NCI-H2107 (cell line): ENCODE measurements at places on chromosomes 1 and 21.

DNA sequence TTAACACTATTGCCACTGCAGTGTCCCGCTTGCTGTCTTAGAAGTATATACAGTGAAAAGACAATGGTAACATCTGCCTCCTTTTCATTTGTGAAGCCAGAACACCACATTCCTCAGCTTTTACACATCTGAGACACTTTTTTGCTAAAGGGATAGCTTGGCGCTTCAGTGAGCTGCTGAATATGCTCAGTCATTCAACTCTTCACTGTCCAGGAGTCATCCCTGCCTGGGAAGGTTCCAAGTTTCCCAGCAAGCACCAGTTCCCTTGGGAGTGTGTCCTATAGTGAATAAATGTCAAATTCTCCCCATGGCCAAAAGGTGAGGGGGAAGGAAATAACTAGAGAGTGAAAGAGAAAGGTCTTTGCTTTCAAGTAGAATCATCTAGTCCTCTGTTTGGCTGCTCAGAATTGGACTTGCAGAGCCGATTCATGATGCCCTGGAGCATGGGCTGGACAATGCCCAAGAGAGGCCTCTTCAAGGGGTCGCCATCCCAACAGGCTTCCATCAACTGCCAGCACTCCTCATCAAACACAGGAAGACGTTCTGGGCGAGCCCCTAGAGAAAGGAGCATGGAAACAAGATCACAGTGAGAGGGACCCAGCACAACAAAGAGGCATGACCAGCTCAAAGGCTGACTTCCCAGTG is 25.5 kb upstream of the RBBP5 start:
- no peak for DNase-seq

DNA sequence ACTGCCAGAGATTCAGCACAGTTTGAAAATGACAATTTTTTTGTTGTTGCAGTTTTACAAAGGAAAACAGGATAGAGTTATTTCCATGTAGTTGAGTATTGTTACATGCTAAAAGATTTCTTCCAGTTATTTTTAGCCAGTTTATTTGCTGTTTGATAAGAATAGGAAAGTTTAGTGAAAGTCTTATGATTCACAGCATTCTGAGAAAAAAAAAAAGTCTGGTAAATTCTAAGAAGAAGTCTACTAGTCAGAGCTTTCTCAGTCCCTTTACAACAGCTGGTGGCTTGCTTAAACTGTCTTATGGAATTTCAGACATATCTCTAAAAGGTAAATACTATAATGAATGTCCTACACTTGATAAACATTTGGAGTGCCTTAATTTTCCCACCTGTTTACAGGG is 341.7 kb downstream of the DSCAM start:
- DNase-seq: no peak

GRCh38 chr1:47658161-47658920 is 220.5 kb downstream of the FOXD2 start:
- DNase-seq: no peak

DNA sequence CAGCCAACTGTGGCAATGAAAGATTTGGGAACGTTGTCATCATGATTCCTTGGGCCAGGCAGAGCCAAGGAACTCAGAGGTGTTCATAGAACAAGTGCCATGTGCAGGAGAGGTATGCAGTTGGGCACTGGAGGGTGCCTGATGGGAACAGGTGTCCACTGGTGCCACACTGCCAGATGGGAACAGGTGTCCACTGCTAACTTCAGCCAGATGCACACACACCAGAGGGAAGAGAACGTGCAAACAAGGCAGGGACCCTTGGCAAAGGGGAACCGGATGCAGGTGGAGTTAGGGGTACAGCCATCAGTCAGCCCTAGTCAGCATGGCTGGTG is 13.5 kb downstream of the OLFML2B start:
- no peak for DNase-seq

GRCh38 chr1:31095298-31095981 is 29.9 kb upstream of the PUM1 start:
- DNase-seq: no peak

- DNase-seq: peak; percentile 33
Measured at GRCh38 chr21:36454093-36454531, 25.8 kb downstream of the CLDN14 start.

DNA sequence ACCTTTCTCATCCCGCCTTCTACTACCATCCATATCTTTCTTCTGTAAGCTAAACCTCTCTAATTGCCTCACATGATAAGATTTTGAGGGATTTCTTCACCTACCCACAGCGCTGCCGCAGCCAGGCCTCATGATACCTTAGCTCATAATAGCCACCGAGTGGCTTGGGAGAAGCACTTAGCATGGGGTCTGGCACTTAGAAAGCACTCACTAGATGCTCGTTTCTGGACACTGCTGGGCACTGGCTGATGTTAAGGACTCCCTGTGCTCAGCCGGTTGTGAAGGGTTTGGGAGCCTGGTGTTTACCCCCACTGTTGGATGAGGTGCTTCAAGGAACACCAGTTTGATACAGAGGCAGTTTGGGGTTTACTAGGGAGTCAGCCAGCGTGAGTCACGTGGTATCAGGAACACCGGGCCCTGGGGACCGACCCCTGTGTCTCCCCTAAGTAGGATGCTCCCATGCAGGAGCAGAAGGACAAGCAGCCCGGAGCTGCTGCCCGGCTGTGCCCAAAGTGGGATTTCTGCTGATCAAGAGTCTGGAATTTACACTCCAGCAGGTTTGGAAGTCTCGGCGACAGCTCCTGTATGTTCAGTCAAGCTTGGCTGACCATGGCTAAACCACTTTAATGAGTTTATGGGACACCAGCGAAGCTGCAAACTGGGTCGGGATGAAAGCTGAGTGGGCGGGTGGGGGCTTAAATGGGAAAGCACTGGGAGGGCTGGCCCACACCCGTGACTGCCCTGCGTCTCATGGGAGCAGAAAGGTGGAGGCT is 63.3 kb downstream of the GALNT2 start:
- DNase-seq: peak; percentile 35

GRCh38 chr1:78839704-78840277 is 166.7 kb downstream of the ADGRL4 start:
- DNase-seq: peak; percentile 51

DNA sequence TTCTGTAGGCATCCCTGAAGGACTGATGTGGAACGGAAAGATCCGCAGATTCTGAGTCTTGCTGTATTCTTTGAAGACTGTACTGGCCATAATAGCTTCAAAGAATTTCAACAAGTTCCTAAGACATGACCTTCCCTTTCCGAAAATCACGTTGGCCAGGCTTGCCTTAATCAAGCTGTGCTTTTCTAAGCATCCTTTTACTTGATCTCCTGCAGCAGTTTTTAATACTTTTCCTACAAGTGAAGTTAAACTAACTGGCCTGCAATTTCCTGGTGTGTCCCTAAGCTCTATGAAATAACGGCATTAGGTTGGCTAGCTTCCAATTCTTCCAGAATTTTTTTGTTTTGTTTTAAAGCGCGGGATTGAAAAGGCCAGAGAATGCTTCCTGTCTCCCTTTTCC is 40.3 kb downstream of the SPAG17 start:
- DNase-seq: no peak

DNA sequence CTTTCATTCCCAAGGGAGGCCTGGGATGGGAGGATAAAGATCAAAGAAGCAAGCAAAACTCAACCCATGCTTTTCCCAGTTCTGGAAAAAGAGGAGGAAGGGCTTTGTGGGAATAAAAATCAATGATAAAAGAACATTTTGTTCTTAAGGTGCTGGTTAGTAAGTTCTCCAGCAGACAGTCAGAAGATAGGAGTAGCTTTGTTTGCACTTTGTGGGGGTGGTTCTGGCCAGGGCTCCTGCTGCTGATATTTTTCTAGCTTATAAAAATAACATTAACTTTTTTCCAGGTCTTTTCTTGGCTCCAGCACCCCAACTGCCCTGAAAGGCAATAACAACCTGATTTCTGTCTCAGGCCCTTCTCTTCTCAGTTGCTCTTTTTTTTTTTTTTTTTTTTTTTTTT is 220.0 kb downstream of the FGGY start:
- no peak for DNase-seq

DNA sequence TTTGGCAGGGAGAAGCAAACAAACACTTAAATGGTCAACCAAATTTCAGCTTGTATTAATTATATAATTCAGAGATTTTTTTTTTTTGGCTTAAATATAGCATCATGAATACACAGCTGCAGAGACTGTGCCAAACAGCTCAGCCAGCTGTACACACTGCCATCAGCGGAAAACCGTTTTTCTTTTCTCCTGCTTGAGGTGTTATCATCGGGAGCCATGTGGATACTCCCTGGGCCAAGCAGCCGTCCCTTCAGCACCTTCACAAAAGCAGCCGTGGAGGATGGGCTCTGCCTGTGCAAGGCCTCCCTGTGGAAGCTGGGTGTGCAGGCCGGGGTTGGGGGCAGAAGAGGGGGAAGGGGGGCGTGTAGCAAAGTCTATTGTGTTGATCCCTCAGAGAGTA is 85.0 kb downstream of the NUF2 start:
- DNase-seq: no peak

DNA sequence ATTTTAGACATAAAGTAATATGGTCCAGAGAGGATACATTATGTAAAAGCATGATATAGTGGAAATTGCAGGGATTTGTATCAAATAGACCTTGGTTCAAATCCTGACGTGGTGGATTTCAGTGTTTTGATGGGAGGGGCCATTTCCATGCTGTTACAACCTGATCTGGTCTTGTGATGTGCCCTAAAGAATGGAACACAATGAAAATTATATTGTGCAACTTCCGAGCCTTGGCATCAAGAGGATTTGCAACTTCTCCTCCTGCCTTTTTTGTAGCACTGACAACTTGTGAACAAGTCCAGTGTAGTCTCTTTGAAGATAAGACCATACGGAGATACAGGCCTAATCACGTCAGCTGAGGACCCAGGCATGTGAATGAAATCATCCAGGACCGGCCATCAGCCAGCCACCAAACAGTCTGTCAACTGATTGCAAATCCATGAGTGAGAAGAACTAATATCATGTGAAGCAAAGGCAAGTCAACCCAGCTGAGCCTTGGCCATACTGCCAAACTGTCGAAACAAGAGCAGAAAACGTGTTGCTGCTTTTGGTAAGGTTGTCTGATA is 412.1 kb downstream of the DPYD start:
- no peak for DNase-seq

DNA sequence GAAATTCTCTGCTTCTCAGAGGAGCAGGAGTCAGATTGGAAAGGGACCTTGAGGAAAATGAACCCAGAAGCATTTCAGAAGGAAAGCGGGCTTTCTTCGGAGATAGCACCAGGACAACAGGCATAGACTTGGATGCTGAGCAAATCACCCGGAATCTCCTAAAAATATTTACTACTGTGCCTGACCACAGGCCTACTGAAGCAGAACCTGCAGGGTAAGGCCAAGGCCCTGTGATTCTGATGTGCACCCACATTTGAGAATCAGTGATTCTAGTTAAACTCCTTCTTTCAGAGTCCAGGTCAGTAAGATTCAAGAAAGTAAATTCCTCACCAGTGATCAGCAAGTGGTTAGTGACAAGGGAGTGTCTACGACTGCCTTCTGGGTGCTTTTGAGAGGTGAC is 307.3 kb upstream of the DUSP10 start:
- DNase-seq: no peak
